Ecto neural progenitor cell (in vitro differentiated cells): ENCODE measurements at places on chromosomes 2 and 18.

DNA sequence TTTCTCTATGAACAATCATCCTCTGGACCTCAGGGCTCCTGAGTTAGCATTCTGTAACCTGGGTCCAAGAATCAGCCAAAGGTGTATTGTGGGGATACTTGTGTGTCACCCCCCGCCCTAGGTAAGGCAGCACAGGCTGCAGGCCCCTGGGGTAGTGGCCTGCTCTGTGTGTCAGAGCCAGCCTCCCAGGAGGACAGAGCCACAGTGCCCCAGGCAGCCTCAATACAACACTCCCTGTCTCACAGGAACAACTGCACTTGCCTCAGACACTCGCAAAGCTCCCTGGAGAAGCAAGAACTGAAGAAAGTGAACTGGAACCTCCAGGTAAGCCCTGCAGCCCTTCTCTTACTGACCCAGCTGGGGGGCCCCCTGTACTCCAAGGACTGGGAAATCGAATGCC, 121.3 kb upstream of the PPP1CB start:
- DNase-seq: no peak

DNA sequence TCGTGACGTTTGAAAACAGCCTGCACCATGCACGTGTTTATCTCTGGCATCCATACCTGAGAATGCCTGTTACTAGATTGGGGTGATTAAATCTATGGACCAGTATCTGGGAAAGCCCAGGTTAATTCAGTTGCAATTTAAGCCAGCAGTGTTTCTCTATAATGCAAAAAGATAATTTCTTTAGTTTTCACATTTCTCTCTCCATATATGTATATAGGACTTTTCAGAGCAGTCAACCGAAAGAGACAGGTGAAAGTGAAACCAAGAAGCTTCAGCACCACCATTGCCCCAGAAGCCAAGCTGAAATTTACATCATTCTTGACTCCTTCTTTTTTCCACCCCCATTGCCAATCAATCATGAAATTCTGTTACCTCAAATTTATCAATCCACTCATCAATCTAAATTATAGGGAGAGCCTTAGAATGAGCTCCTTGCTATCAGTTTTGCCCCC, 2.7 kb upstream of the LRP2 start:
- no peak for DNase-seq

- DNase-seq: no peak
Observed at GRCh38 chr2:78535395-78535794, 490.1 kb upstream of the REG3G start.

- DNase-seq: no peak
Observed at GRCh38 chr2:61718965-61719364, 134.9 kb downstream of the FAM161A start.

GRCh38 chr2:223108351-223109050, 56.5 kb downstream of the KCNE4 start:
- no peak for DNase-seq
